ENCODE measurements at places on chromosomes 2 and 18. TPM values are rescaled to one million over a fixed set of nuclear protein-coding genes. Genes with fewer than 3 reads are reported as not detected.
A peak's percentile ranks its signal among the peaks of the same experiment; 100 is the strongest.

GRCh38 chr2:199470672-199471442, 13.1 kb upstream of the SATB2 start:
- H3K4me1 ChIP-seq = peaks cover 13% of the 10 kb centered on the region
- no peak for DNase-seq
- H3K36me3 ChIP-seq = no peaks in the 10 kb centered on the region
- no peak overlapping the region for H3K4me3 ChIP-seq
- H3K27ac ChIP-seq = no peak overlapping the region

DNA sequence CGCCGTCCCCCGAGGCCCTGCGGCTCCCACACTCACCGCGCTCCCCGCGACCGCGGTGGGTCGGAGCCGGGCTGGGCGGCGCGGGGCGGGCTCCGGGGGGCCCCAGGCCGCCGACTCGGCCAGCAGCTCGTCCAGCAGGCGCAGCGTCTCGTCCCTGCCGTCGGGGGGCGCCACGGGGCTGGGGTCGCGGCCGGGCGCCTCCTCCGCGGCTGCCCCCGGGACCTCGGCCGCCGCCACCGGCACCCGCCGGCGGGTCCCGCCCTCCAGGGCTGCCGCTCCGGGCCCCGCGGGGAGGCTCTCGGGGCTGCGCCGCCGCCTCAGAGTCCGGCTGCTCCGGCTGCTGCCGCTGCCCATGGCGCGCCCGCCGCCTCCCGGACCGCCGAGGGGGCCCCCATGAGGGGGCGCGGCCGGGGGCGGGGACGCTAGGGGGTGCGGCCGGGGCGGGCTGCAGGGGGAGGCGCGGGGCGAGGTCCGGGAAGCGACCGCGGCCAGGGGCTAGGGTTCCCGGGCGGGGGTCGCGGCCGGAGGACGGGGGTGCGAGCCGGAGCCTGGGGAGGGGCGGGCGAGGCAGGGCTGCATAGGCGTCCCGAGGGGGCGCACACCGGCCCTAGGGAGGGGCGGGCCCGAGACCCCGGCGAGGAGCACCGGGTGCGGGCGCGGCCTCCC, at the start of gene CYS1:
Gene CYS1, minus strand, starts transcription at position 542 of the 666 bp plus-strand sequence. Its CDS starts 188 bp downstream, at position 354.
- peaks cover 46% of the 10 kb centered on the region for H3K27me3 ChIP-seq
- H3K4me3 ChIP-seq = peak within 1 kb of the TSS; percentile 11
- DNase-seq = no peak
- H3K4me1 ChIP-seq = peaks cover 27% of the 10 kb centered on the region
- no peak within 1 kb of the TSS for H3K27ac ChIP-seq
- no peaks in the 10 kb centered on the region for H3K36me3 ChIP-seq

DNA sequence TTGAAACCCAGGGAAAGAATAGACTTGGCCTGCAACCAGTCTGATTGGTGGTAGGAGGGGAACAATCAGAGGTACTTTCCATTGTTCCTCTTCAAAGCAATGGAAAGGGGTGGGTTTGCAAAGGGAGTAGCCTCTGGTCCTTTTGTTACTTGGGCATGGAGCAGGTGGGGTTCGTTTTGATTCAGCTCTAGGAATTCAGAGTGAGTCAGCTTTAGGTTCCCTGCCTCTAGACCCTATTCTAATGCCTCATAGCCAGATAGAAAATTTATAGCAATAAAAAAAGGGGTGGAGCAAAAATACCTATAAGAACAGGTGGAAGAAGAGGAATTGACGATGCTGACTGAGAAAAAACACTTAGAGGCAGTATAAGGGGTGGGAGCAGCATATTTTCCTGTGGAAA, 636.4 kb downstream of the PLCL1 start:
- H3K27ac ChIP-seq = no peak overlapping the region
- H3K4me3 ChIP-seq = no peak overlapping the region
- no peak for DNase-seq
- no peaks in the 10 kb centered on the region for H3K27me3 ChIP-seq
- no peaks in the 10 kb centered on the region for H3K36me3 ChIP-seq

ALK gene
- total RNA-seq = not detected

DNA sequence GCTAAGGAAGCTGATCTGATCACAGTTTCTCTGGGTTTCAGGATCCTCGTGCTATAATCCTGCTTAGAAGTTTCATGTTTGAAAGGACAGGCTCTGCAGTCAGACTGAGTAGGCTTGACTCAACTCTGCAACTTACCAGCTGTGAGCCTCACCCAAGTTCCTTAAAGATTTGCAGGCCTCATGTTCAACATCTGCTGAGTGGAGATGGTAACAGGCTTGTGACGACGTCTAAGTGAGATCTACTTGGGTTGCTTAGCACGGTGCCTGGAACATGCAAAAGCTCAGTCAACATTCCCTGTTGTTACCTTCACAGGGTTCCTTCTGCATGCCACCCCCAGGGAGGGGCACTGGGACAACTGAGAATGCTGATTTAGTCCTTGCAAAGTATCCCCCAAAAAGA, 164.2 kb downstream of the C1D start:
- DNase-seq = no peak
- H3K36me3 ChIP-seq = no peaks in the 10 kb centered on the region
- H3K4me1 ChIP-seq = peaks cover 4% of the 10 kb centered on the region
- no peaks in the 10 kb centered on the region for H3K27me3 ChIP-seq
- no peak overlapping the region for H3K27ac ChIP-seq

GRCh38 chr2:100784681-100785080, 35.3 kb upstream of the NPAS2 start:
- H3K4me3 ChIP-seq = no peak overlapping the region
- DNase-seq = no peak
- no peaks in the 10 kb centered on the region for H3K27me3 ChIP-seq
- no peaks in the 10 kb centered on the region for H3K36me3 ChIP-seq
- H3K27ac ChIP-seq = no peak overlapping the region

VSNL1 gene
- not detected for total RNA-seq

- H3K36me3 ChIP-seq = no peaks in the 10 kb centered on the region
- DNase-seq = no peak
Measured at GRCh38 chr2:113166187-113166645, 7.6 kb upstream of the PSD4 start.

DNA sequence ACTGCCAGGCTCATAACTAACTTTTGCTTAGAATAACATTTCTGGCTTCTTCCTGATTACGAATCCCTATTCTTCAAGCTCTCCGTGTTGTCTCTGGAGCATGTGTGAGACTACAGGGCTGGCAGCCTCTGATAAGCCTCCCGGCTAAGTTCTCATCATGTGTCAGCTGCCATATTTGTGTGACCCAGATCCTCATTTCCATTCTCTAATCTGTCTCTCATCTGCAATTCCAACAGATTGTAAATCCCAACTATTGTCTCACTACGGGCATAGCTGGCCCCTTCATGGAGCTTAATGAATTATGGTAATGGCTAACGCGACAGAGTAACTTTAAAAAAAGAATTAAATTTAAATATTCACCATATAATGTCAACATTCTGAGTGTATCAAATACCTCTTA, 165.4 kb downstream of the CMPK2 start:
- no peak overlapping the region for H3K27ac ChIP-seq
- no peak for DNase-seq
- no peak overlapping the region for H3K4me3 ChIP-seq
- H3K27me3 ChIP-seq = no peaks in the 10 kb centered on the region
- no peaks in the 10 kb centered on the region for H3K4me1 ChIP-seq

DNA sequence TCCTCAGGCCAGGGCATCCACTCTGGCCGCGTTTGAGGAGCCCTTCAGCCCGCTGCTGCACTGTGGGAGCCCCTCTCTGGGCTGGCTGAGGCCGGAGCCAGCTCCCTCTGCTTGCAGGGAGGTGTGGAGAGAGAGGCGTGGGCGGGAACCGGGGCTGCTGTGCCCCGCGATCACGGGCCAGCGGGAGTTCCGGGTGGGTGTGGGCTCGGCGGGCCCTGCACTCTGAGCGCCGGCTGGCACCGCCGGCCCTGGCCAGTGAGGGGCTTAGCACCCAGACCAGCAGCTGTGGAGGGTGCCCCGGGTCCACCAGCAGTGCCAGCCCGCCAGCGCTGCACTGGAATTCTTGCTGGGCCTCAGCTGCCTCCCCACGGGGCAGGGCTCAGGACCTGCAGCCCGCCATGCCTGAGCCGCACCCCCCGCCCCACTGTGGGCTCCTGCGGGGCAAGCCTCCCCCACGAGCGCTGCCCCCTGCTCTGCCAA, 1.9 kb upstream of the ABHD3 start:
- no peak for DNase-seq
- H3K36me3 ChIP-seq = peaks cover 2% of the 10 kb centered on the region
- peaks cover 4% of the 10 kb centered on the region for H3K4me1 ChIP-seq

DNA sequence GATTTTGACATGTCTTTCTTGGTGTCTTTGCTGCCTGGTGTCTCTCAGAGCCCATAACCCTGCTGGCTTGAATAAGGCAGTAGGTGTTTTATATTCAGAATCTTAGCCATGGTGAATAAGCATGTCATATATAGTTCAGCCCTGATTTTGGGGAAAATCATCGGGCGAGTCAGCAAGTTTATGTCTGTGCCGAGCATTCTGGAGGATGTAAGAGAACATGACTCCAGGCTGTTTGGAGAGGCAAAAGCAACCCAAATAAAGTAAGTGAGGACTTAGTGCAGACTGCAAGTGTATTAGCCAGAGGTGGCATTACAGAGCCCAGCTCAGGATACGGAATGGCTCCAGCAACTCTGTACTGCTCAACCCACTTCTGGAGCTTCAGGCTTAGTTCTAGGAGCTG, 50.3 kb downstream of the TCF7L1 start:
- peaks cover 20% of the 10 kb centered on the region for H3K4me1 ChIP-seq
- no peaks in the 10 kb centered on the region for H3K36me3 ChIP-seq
- H3K4me3 ChIP-seq = no peak overlapping the region
- DNase-seq = no peak

Data from natural killer cell (primary cell).